ENCODE measurements at places on chromosomes 1 and 21.

GRCh38 chr1:2604156-2604843 is 17.7 kb downstream of the PRXL2B start:
- H3K27ac ChIP-seq = no peak overlapping the region
- H3K4me3 ChIP-seq = no peak overlapping the region
- H3K4me1 ChIP-seq = no peaks in the 10 kb centered on the region
- H3K36me3 ChIP-seq = no peaks in the 10 kb centered on the region
- no peaks in the 10 kb centered on the region for H3K27me3 ChIP-seq

GRCh38 chr21:44418876-44419230 is 36.5 kb upstream of the LRRC3 start:
- no peaks in the 10 kb centered on the region for H3K36me3 ChIP-seq
- H3K4me3 ChIP-seq = no peak overlapping the region
- H3K27ac ChIP-seq = no peak overlapping the region

DNA sequence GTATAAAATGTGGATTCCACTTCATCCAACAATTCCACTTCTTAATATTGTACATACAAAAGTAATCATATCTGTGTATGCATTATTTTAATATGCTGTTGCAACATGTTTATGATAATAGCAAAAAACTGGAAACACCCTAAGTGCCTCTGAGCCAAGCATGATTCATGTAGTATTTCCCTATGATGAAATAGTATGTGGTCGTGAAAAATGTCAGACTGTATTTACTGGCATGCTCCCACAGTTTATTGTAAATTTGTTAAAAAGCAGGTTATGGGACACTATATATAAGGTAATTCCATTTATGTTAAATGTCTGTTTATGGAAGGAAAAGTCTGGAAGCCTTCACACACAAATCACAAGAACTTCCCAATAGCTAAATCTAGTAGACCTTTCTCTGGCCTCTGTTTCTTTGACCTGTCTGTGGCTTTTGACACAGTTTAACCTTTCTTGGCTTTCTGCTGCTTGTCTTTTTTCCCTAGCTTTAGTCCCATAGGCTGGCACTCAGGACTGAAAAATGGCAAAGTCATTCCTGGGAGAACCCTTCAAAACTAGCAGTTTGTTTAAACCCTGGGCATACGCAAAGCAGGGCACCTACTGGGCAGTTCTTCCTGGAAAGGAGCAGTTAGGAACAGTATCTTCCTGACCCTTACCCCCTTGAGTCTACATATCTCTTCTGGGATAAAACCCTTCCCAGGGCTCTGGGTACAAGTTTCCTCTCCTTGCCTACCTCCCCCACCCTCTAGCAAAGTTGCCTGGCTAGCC is 65.4 kb upstream of the ARTN start:
- H3K4me1 ChIP-seq = peaks cover 28% of the 10 kb centered on the region
- DNase-seq = peak; percentile 82
- H3K36me3 ChIP-seq = no peaks in the 10 kb centered on the region
- H3K4me3 ChIP-seq = no peak overlapping the region

GRCh38 chr21:28579986-28580550 is 412.6 kb downstream of the LTN1 start:
- peak; percentile 33 for DNase-seq
- no peak overlapping the region for H3K27ac ChIP-seq
- no peaks in the 10 kb centered on the region for H3K36me3 ChIP-seq
- H3K4me3 ChIP-seq = no peak overlapping the region
- H3K27me3 ChIP-seq = no peaks in the 10 kb centered on the region

- DNase-seq = no peak
- H3K27ac ChIP-seq = no peak overlapping the region
- peak overlapping the region; percentile 94 for H3K4me3 ChIP-seq
- peaks cover 27% of the 10 kb centered on the region for H3K4me1 ChIP-seq
- no peaks in the 10 kb centered on the region for H3K27me3 ChIP-seq
Measured at GRCh38 chr21:39345440-39345839, 3.4 kb downstream of the HMGN1 start.

Data from cardiac muscle cell (in vitro differentiated cells and primary cell).